ENCODE measurements at places on chromosomes 16 and 17.
A peak's percentile ranks its signal among the peaks of the same experiment; 100 is the strongest.

DNA sequence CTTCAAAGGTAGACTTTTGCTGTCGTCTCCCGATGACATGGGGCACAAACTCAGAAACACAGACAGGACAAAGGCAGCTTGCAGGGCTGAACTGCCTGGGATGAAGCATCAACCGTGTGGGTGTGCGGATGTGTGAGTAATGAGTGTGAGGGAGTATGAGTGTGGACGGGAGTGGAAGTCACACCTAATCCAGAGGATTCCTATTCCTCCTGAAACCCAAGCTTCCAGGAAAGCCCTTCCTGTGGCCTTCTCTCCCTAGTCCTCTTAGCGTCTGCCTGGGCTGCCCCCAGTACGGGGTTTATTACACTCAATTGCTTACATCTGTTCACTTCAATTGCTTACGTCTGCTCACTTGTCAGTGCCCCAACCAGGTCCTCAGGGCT lies 2.3 kb upstream of the IL4R start:
- DNase-seq, result no peak

- no peak for DNase-seq
Observed at GRCh38 chr17:40293363-40293762, 5.7 kb downstream of the CDC6 start.

DNA sequence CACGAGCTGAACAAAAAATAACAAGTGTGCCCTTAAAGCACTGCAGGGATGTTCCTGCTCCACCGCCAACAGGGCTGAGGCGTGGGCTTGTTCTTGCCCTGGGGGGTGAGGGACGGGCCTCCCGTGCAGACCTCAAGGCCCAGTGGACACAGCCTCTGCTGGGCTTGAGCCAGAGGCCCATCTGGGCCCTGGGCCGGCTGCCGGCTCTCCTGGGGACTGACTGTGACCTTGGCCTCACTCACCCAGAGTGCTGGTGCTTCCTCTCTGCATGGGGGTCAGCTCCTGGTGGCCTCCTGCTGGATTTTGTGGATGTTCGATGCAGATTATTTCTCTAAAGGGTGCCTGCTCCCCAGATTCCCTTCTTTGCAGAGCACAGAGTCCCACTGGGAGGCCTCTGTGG lies 54.2 kb upstream of the CDR2 start:
- no peak for DNase-seq

- no peak for DNase-seq
Observed at GRCh38 chr17:2962236-2962635, 101.2 kb downstream of the OR1D5 start.

DNA sequence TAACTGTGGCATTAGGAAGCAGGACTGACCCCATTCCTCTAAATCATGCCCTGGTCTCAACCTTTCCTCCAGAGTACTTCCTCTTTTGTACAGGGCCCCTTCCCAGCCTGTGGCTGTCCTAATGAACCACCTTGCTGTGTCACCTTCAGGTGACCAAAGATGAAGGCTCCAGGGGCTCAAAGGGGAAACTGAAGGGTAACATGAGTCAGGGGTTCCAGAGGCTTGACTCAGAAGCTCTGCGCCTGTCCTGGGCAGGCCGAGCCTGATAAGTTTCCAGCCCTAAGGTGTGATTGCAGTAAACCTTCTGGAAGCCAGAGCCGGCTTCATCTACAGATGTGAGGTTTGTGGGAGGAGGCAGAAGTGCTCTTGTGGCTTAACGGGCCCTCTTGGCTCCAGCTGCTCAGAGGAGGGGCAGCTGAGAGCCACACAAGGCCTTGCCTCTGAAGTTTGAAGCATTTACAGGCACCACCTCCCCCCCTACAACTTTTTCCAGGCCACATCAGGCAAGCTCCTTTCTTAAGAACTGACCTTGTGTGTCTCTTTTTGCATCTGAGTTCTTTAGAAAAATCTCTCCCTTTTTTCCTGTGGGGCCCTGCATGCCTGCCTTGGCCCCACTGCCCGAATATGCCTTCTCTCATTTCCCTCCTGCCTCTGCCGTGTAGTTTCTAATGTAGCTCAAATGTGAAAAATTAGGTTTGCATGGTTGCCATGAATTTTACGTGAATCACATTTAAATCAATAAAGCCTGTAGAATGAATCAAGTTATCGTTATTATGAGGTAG lies 149.9 kb downstream of the CLEC16A start:
- DNase-seq, result no peak

- no peak for DNase-seq
Observed at GRCh38 chr17:51840688-51841087, 317.8 kb downstream of the CA10 start.

DNA sequence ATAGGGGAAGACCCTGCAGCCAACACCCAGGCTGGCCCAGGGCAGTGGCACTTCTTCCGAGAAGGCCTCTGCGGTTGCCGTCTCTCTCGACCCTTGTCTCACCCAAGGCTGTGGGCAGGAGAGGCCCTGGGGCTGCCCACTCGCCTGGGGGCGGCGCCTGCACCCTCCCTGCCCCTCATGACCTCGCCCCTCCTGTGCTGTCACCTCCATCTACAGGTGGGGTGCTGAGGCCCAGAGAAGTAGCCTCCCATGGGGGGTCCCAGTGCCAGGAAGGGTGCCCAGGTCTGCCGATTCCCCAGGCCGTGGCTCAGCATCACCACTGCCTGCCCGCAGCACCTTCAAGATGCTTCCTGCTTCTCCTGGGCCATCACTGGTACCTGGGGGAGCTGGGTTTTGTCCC lies 992 bp downstream of the NLRC3 start:
- DNase-seq, result no peak

DNA sequence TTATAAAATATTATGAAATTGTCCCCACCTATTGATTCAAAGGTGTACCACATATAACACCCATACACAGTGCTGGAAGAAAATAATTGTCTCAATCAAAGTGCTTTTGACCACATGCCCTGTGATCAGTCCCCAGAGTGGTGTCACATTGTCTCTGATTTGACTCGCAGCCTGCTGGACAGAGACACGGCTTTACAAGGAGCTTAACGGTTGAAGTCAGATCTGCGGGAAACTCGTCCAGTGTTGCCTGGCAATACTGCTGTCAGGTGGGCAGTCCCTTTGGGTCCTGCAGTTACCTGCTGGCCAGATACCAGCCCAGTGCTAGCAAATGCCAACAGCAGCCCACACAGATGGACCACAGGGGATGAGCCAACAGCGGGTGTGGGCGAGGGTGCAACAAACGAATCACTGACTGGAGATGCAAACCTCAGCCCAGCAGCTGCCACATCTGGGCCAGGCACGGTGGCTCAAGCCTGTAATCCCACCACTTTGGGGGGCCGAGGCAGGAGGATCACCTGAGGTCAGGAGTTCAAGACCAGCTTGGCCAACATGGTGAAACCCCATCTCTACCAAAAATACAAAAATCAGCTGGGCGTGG lies 26.2 kb upstream of the SSTR2 start:
- no peak for DNase-seq

DNA sequence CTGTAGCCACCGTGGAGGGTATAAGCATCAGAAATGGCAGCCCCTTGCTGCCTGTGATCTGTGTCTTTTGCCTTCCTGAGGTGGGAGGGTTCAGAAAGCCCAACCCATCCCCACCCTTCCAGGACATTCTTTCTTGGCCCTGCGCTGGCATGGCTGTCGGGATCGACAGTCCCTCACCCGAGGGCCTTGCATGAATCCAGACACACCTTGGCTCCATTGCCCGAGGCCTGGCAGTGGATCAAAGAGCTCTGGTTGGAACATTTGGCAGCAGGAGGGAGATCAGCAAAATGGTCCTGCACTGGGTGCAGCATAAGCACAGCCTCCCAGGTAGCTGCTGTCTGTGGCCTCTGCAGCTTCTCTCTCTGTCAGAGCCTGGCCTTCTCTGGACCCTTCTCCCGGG lies 246.6 kb upstream of the MAF start:
- DNase-seq, result no peak

DNA sequence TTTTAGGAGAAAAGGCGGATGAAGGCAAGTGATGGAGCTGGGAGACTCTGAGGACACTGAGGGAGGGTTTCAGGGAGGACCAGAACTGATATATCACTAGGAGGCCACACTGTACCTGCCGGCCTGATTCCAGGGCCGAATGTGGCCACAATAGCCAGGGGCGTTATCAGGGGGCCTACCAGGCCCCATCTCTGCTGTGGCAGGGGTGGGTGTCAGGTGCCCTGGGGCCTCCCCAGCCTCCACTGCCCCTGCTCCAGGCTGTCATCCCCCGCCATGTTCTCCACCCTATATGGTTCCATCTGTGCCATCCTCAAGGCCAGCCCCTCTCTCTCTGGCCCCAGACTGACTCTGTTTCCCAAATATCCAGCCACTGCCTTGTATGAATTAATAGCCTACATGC lies 246.5 kb downstream of the GSG1L start:
- peak; percentile 11 for DNase-seq

DNA sequence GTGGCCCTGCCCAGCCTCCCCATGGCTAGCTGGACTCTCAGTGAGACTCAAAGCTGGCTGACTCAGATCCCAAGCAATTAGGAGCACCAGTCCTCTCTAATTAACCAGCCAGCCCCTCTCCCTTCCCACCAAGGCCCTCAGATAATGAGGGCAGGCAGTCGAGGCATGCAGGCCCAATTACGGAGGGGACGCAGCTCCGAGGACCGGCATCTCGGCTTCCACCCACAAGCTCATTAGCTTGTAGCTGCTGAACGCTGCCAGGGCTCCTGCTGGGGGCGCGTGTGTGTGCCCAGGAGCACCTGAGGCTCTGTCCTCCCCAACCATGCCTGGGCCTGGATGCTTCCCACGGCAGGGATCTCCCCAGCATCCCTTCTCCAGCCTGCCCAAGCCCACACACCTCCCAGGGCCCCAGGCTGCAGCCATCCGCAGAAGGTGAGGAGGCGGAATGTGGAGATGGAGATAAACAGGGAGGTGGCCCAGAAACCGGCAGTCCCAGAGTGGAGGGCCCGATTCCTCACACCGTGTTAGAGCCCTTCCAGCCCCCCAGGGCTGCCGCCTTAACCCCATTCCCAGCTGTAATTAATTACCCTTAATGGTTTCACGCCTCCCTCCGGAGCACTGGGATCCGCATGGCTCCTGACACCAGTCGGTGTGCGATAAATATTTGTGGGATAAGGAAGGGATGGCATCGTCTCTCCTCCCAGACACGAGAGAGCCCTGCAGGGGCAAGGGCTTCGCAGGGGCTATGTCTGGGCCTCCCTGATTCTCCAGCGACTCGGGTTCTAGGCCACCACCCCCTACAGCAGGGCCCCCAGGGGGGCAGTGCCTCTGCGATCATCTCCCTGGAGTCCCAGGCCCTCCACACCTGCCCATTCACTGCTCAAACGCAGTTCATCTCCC lies 42.2 kb downstream of the RPH3AL start:
- DNase-seq, result peak; percentile 29

GRCh38 chr17:50146230-50146926 lies 4.1 kb downstream of the PPP1R9B start:
- DNase-seq, result no peak

GRCh38 chr17:59470624-59471297 lies 94.6 kb upstream of the DHX40 start:
- no peak for DNase-seq

DNA sequence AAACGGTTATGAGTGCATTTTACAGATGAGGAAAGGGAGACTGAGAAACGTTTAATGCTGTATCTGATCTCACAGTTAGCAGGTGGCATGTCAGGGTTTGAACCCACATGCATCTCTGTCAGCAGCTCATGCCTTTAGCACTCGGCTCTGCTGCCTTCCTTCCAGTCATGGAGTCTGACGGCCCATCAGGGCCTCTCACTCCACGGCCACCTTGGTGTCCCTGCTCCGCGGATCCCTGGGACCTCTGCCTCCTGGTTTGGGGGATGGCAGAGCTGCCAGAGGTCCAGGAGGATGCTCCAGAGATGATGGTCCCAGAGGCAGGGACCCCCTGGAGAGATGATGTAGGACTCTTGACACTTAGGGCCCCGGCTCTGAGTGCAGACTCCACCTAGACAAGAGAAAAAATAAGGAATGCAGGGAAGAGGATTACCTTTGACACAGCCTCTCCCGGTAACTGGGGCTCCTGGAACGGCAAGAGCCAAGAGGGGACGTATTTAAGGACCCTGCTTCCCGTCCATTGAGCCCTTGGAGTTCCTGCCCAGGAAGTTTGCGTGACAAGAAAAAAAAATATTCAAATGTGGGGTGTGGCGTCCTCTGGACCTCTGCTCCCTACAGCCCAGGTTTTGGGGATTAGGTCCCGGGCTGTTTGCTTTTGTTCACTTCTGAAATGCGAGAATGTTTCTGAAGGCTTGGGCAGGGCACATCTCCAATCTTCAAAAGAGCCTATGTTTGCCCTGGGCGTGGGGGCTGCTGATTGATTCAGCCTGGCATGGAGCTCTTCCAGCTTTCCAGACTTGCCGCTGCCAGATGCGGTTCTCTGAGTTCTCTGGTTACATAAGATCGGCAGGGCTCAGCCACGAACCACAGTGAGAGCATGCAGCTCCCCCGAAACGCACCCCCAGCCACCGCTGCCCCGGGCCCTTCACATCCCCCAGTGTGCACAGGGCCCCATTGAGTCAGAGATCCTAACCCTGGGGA lies at the start of gene ALDH3A1:
TSS of gene ALDH3A1 (minus strand) at position 470 of the 978 bp plus-strand sequence. CDS start 3,169 bp downstream, outside the sequence.
- no peak for DNase-seq

GRCh38 chr17:77404812-77405581 lies 264.2 kb downstream of the SEC14L1 start:
- no peak for DNase-seq

- no peak for DNase-seq
Observed at GRCh38 chr17:63150994-63151464, 185.0 kb downstream of the TANC2 start.

GRCh38 chr16:82895843-82896242 lies 269.1 kb downstream of the CDH13 start:
- DNase-seq, result no peak

DNA sequence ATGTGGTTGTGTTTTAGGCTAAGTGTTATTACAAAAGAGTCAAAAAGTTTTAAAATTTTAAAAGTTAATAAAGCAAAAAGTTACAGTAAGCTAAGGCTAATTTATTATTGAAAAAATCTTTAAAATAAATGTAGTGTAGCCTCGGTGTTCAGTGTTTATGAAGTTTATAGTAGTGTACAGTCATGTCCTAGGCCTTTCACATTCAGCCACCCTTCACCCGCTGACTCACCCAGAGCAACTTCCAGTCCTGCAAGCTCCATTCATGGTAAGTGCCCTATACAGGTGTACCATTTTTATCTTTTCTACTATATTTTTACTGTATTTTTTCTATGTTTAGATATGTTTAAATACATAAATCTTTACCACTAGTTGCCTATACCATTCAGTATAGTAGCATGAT lies 98.5 kb upstream of the RPRML start:
- DNase-seq, result no peak

DNA sequence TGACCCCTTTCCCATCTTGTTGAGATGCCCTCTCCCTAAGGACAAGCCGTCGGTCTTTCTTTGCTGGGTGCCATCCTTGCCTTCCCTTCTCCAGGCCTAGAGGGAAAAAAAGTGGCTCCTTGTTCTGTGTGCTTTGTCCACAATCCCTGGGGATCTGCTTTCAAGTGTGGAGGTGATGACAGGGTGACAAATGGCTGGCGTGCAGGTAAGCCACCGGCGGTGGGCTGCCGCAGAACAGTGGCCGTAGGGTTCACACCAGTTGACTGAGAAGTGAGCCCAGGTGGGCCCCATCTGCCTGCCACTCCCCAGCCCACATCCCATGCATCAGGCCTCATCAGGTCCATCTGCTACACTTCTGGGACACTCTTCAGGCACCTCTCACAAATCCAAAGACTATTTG lies 11.4 kb upstream of the CALB2 start:
- no peak for DNase-seq

Measured in RWPE2 (cell line).